T-cell (primary cell): ENCODE measurements at places on chromosomes 2 and 18. TPM values are rescaled to one million over a fixed set of nuclear protein-coding genes. Genes with fewer than 3 reads are reported as not detected.

Gene M1AP
- total RNA-seq, result not detected

Gene DNER
- total RNA-seq, result not detected

Gene GAL3ST2
- 1.4 TPM for total RNA-seq

Gene MCEE
- total RNA-seq, result 20.7 TPM

Gene PTPRN
- total RNA-seq, result not detected

Gene CHRND
- total RNA-seq, result not detected

Gene SP9
- total RNA-seq, result not detected

Gene AFF3
- total RNA-seq, result 10.2 TPM

Gene TMEM198
- total RNA-seq, result 0.47 TPM

Gene POTEJ
- total RNA-seq, result not detected

Gene CAPN14
- 0.54 TPM for total RNA-seq

Gene DYNAP
- total RNA-seq, result not detected
